ENCODE measurements at places on chromosomes 6 and 20.

DNA sequence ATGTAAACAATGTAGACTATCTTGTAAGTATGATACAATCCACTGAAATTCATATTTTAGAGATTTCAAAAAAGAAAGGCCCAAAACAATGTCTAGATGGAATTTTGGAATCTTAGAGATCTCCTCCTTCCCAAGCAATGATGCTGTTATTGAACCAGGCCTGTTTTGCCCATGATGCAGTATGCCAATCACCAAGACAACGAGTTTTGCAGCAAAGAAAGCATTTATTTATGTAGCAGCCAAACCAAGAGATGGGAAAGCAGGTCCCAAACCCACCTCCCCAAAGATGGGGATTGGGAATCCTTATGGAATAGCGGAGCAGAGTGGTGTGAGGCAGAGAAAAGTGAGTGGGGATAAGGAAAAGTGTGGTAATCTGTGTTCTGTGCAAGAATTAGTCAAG, 197.8 kb upstream of the NT5E start:
- DNase-seq, result no peak

DNA sequence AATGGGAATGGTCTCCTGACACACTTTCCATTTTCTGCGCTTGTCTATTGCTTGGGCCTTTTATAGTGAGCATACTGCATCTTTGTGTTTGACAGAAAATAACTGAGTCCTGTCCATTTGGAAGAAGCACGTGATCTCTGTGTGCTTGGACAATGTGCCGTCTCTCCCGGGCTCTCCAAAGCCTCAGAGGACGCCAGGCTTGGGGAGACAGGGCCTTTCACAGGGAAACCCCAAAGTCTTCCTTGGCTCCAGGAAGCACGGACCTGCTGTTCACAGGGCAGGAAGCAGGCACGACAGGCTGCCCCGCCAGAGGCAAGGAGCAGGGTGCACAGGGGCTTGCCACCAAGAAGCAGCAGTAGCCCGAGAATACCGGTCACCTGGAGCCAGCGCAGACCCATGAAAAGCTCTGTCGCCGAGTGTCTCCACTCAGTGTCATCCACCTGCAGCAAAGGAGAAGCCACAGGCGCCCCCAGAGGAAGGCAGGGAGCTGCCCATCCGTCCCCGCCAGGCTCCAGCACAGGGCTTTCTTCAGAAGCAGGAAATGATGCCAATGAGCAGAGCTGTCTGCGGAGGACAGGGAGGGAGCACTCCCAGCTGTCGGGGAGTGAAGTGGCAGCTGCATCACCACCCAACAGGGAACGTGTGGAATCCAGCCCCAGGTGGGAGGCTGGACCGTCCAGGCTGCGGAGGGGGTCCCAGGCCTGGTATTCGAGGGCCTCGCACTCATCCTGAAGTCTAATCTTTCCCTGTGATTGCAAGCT, 135.1 kb downstream of the AGPAT4 start:
- DNase-seq, result no peak

DNA sequence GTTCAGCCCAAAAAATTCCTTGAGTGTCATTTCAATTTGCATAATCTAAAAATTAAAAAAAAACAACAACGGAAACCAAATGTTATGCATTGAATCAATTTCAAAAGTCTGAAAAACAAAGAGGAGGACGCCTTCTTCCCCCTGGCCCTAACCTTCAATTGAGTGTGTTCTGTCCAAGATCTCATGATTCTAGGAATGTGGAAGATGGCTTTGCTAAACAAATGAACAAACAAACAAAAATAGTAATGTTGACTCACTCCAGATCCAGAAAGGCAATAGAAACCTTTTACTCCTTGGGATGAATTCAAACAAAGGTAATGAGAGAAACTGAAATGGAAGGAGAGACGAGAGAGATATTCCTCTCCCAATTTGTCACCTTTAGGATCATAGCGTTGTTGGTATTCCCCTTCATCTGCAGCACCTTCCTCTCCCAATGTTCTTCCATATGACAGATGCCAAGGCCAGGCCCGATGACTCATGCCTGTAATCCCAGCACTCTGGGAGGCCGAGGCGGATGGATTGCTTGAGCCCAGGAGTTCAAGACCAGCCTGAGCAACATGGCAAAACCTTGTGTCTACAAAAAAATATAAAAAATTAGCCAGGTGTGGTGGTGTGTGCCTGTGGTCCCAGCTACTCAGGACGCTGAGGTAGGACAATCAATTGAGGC, 109.2 kb upstream of the ADGRF1 start:
- no peak for DNase-seq

- no peak for DNase-seq
These were observed 39.9 kb downstream of the TBC1D7 start for GRCh38 chr6:13288481-13288880.

DNA sequence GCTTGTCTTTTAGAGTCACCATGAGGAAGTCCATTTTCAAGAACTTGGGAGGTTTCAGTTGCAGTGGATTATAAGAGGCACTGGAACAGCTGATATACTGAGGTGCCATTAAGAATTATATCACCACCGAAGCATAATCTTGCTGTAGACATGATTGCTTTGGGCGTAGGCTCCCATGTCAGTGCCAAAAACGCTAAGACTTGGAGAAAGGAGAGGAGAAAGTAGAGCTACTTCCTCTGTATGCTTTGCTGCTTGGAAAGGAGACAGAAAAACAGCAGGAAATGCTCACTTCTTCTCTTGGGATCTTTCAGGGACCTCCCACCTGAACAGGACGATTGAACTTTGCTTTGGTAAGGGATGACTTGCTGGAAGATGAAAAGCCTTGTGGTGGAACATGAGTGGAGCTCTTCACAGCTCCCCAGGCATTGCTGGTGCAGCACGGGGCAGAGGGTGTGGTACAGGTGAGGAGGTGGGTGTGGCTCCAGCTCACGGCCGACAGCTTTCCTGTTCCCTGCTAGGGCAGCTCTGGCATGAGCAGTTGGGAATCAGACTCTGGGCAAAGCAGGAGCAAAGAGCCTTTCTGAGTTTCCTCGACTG, 190.4 kb upstream of the JAG1 start:
- no peak for DNase-seq

GRCh38 chr6:163291622-163292021, 122.9 kb upstream of the QKI start:
- no peak for DNase-seq

GRCh38 chr20:44001667-44002596, 87.3 kb downstream of the TOX2 start:
- DNase-seq, result no peak

All from posterior cingulate gyrus (tissue), 11 donors.